Liver (tissue), 10 donors: ENCODE measurements at places on chromosomes 12 and 14.

DNA sequence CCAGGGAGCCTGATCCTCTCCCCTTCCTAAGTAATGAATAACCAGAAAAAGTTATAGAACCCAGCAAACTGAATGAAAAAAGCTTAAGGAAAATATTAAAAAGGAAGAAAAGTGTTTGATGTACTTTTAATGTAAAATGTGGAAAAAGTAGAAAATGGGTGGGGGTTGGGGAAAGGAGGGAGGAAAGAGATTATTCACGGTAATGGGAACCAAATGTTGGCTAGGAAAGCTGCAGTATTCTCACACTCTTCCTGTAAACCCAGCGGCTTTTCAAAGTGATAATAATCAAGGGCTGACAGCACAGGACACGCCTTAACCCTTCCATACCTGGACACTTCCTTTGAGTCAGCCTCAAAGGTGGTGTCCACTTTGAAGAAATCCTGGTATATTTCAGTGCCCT lies 139.2 kb downstream of the TGFB3 start:
- DNase-seq = no peak

- no peak for DNase-seq
Measured at GRCh38 chr14:104331871-104332605, 193.7 kb downstream of the KIF26A start.

DNA sequence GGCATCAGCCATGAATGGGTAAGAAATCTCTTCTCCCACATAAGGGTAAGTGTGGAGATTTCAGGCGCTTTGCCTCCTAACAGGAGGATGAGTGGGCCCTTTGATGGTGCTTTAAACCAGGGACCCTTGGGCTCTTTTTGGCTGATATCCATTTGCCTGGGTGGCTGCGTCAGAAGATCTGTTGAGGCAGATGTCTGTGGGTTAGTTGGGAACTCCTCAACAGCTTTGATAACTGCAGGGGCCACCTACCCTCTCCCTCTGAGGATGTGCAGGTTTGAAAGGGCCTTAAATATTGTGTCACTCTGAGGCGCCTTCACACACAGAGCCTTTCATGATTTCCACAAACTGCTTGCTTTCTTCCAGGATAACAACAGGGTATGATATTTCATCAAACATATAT lies 210.7 kb downstream of the PPM1H start:
- no peak for DNase-seq

DNA sequence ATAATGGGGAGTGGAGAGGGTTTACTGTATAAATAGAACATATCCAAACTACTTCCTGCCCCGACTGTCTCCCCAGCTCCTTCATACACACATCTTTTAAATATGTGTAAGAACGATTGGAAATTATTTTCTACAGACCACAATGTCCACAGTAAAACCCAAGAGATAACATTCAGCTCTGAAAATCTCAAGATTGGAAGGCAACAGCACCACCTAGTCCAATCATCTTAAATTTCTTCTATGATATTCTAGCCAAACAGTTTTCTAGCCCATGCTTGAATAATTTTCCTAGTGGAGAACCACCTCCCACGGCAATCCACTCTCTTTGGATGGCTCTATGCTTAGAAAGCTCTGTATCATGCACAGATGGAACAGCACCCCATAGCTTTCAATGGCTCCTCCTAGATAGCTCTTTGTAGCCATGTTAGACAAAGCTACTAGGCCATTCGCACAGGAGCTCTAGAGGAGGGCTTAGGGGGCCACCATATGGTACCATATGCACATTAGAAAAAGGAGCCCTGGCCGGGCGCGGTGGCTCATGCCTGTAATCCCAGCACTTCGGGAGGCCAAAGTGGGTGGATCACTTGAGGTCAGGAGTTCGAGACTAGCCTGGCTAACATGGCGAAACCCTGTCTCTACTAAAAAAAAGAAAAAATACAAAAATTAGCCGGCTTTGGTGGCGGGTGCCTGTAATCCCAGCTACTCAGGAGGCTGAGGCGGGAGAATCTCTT lies 18.1 kb downstream of the VDR start:
- DNase-seq = no peak

- DNase-seq = peak; percentile 69
Measured at GRCh38 chr14:102508774-102509745, 516 bp downstream of the ANKRD9 start.

DNA sequence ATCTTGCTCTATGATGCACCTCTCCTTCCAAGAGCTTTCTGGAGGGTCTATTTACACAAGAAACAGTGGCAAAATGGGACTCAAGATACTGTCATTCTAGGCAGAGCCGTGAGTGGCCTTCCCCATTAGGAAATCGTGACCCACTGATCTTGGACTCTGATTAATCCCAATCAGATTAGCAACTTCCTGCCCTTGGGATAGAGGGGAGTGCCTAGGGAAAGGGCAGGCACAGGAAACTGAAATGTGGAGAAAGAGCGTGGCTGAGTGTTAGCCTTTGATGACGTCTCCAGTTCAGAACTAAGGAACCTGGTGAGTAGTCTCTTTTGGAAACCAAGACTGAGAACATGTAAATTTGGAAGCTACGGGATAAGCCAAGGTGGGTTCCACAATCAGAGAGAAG lies 76.1 kb downstream of the NUAK1 start:
- DNase-seq = no peak

- DNase-seq = no peak
Measured at GRCh38 chr12:107328442-107329133, 235.2 kb upstream of the CRY1 start.
